ENCODE measurements at places on chromosomes 13 and 19.

- no peak for DNase-seq
Observed at GRCh38 chr13:51035978-51036377, 75.1 kb downstream of the C13orf42 start.

DNA sequence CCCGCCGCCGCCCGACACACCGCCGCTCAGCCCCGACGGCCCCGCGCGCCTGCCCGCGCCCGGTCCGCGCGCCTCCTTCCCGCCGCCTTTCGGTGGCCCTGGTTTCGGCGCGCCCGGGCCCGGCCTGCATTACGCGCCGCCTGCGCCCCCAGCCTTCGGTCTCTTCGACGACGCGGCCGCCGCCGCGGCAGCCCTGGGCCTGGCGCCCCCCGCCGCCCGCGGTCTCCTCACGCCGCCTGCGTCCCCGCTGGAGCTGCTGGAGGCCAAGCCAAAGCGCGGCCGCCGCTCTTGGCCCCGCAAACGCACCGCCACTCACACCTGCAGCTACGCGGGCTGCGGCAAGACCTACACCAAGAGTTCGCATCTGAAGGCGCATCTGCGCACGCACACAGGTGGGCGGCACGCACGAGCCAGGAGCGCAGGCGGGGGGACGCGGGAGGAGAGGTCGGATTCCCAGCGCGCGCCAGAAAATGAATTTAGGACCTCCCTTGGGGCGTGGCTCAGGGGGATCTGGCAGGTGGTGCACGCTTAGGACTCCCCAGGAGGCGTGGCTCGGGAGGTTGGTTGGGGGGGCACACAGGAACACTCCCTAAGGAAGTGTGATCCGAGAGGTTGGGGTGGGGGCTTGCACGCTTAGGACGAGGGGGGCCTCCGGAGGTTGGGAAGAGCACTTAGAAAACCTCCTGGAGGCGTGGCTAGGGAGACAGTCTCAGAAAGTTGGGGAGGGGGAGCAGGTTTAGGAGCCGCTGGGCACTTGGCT, 1.2 kb downstream of the KLF2 start:
- DNase-seq = peak; percentile 70

DNA sequence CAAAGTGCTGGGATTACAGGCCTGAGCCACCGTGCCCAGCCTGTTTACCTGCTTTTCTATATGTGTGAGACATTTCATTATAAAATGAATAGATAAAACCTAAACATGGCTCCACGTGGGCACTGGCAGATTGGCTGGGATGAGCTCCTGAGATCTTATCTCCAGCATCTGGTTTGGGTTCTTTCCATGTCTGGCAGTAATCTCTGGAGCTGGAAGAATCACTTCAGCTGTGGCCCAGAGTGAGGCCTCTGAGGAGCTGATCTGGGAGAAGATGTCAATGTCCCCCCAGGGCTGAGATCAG, 5.5 kb upstream of the SULT2A1 start:
- no peak for DNase-seq

GRCh38 chr19:11142528-11143171, 12.9 kb downstream of the SPC24 start:
- no peak for DNase-seq

- DNase-seq = no peak
Observed at GRCh38 chr13:20175907-20176652, 15.2 kb upstream of the GJA3 start.

DNA sequence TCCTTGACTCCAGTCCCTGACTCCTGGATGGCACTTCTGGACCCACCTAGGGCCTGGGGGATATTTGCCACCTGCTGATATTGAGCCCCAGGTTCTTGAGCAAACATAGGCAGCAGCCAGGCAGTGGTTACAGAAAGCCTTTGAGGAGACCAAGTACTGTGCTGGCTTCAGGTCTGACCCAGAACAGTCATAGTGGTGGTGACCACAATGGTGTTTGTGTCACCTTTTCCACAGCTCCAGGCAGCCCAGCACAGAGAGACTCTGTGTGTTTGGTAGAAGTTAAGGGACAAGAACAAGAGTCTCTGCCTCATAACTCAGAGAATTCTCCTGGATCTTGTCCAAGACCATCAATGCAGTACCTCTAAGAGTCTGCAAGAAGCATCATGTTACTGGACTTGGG, 14.6 kb upstream of the CLC start:
- no peak for DNase-seq

DNA sequence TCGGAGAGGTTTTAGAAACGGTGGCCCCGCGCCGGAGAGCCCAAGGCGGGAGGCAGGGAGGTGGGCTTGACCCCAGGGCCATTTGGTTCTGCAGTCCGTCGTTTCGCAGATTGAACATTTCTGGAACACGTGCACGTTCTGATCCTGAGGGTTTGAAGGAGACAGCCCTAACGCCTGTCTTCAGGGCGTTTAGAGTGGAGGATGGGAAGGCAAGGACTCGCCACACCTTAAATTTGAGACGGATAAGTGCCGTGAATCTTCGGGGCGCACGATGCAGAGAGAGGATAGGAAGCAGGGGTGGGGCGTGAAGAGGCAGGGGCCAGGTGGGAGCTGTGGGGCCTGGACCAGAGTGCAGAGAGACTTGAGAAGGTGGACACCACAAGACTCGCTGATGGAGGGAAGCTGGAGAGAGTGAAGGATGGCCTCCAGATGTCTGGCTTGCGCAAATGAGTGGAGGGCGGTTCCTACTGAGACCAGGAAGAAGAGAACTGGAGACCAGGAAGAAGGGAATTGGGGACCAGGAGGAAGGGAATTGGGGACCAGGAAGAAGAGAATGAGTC, 804 bp upstream of the MIER2 start:
- no peak for DNase-seq

DNA sequence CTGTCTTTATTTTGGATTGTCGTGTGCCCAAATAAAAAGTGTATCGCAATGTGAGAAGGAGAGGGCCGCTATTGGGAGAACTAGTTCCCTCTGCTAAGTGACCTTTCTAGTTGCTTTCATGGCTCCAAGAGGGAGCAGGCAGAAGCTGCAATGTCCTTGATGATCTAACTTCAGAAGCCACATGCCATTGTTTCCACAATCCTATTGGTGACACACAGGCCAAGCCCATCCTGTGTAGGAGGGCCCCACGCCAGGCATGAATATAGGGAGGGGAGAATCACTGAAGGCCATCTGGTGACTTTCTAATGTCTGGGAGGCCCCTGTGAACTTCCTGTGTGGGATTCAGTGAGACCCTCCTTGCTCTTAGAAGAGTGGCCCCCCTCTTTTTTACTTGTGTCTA, 47.8 kb upstream of the KPNA3 start:
- DNase-seq = no peak

- DNase-seq = no peak
Observed at GRCh38 chr13:47277774-47278173, 380.9 kb upstream of the HTR2A start.

- DNase-seq = no peak
Observed at GRCh38 chr13:90177512-90177911, 1170.0 kb upstream of the MIR17HG start.

GRCh38 chr13:107545946-107546502, 669.3 kb downstream of the LIG4 start:
- no peak for DNase-seq

DNA sequence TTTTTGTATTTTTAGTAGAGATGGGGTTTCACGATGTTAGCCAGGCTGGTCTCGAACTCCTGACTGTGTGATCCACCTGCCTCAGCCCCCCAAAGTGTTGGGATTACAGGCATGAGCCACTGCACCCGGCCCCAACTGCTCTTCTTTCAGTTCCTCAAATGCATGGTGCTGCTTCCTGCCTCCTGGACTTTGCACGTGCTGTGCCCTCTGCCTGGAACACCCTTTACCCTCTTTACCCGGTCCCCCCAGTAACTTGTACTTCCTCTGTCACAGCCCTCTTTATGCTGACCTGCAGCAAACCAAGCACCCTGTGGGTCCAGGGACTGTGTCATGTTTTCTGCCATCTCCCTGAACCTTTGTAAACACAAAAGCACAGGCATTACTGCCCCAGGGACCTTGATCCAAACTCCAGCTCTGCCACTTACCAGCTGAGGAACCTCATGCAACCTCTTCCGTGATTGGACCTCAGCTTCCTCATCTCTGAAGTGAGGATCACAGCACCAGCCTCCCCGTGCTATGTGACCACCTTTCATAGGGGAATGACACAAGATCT, 3.8 kb downstream of the BLVRB start:
- DNase-seq = no peak

- no peak for DNase-seq
Observed at GRCh38 chr13:99766641-99767045, 204.9 kb downstream of the ZIC5 start.

DNA sequence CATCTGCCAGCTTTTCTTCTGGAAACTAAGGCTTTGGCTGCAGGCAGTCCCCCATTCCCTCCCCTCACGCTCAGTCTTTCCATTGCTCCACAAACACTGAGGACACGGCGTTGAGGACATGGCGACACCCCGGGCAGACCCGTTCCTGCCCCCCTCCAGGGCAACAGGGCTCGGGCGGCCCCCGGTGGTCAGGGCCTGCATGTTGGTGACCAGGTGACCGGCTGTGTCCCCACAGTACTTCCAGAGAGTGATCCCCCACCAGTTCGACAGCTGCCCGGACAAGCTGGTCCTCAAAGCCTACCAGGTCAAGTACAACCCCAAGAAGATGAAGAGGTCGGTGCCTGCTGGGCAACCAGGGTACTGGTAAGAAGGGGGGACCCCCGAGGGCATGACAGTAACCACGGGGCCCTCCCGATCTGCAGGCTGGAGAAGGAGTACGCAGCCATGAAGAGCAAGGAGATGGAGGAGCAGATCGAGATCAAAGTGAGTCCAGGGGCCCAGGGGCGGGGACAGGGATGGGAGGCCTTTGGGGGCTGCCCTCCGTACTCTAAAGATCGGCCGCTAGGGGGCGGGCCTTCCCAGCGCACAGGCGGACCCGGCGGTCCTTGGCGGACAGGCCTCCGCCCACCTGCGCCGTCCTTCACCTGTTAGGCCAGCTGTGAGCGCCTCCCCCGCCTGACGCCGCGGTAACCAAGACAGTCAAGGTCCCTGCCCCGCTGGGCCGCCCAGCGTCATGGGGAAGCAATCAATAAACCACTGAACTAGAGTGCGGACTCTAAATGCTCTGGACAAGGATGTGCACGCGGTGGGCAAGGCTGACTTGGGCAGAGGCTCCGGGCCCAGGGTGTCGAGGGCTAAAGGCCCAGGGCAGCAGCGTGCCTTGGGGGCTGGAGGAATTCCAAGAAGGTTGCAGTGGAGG, 21.1 kb downstream of the PRR36 start:
- DNase-seq = peak; percentile 72

- no peak for DNase-seq
Observed at GRCh38 chr19:50912727-50913716, 1.8 kb upstream of the KLK4 start.
